SJCRH30 (cell line): ENCODE measurements at places on chromosomes 1 and 21.

- no peak for DNase-seq
Observed at GRCh38 chr21:45539046-45539795, 3.0 kb downstream of the SLC19A1 start.

DNA sequence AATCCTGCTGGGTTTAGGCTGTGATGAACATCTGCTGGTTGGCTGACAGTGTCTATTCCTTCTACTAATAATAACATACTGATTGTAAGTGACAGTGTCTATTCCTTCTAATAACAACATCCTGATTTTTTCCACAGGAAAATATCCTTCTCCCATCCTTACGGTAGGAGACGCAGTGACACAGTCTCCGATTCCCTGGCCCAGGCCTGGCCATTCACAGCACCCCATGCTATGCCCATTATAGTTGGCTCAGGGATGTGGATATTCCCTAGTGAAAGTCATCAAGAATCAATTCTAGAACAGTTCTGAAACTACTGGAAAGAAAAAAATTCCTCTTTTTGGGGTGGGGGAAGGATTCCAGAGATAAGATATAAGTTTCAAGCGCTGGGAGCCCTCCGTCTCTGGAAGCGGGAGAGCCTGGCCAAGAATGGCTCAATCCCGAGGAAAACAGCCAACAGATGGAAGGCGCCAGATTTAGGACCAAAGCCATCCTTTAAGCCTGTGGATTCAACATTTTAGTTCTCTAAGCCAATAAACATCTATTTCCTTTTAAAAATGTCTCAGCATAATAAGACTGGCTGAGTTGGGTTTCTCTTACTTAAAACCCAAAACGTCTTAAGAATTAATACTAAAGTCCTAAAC, 88.6 kb downstream of the GPATCH2 start:
- no peak for DNase-seq

GRCh38 chr1:7943251-7943650, 2.6 kb upstream of the TNFRSF9 start:
- DNase-seq, result no peak

GRCh38 chr1:145782272-145783099, 41.4 kb downstream of the RNF115 start:
- no peak for DNase-seq

DNA sequence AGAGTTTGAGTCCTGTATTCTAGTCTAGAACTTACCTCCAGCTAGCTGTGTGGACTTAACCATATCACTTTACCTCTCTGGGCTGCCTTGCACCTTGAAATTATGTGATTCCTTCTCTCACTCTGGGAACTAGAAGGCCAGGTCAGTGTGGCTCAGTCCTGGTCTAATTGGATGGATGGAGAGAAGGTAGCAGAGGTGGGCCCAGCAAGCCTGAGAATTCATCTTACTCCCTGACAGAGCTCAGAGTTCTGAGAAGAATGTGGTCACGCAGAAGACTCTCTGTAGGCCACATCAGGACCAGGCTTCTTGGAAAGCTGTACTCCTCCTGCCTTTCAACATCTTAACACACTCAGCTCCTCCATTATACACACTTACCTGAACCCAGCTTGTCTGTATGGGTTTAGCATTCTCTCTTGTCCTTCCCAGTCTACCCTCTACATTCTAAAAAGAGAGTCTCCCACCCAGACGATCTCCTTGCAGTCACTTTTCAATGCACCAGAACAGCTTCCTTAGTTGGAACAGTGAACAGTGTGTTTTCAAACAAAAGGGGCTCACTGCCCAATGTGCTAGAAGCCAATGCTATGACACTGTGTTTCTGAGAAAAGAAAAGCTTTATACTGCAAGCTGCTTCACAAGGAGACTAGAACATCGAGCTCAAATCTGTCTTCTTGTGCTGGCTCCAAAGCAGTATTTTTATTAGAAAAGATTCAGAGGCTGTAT, 60.5 kb downstream of the CAPN9 start:
- DNase-seq, result no peak
